GM03348 (cell line): ENCODE measurements at places on chromosomes 6 and 20.

- peak; percentile 77 for DNase-seq
These were observed 619 bp downstream of the RREB1 start for GRCh38 chr6:7108196-7108963.

DNA sequence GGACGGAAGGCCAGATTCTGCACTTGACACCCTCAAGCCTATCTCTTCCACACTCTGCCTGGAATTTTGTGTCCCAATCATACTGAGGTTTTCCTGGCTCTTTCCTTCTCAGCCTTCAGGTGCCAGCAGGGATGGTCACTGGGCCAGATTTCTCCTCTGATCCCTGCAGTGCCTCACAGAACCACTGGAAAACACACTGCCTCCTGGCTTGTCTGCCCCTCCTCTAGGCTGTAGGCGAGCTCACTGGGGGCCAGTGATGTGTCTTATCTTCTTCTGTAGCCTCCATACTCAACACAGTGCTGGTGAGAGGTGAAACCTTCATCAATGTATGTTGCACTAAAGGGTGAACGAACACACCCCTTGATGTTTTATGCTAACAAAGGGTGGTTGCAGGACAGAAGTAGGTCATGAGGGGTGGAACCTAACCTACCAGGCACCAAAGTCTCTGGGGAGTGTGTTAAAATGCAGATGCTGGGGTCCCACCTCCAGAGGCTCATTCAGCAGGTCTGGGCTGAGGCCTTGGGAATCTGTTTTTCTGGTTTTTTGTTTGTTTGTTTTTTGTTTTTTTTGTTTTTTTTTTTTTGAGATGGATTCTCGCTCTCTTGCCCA lies 80.3 kb downstream of the CDH26 start:
- DNase-seq: no peak

DNA sequence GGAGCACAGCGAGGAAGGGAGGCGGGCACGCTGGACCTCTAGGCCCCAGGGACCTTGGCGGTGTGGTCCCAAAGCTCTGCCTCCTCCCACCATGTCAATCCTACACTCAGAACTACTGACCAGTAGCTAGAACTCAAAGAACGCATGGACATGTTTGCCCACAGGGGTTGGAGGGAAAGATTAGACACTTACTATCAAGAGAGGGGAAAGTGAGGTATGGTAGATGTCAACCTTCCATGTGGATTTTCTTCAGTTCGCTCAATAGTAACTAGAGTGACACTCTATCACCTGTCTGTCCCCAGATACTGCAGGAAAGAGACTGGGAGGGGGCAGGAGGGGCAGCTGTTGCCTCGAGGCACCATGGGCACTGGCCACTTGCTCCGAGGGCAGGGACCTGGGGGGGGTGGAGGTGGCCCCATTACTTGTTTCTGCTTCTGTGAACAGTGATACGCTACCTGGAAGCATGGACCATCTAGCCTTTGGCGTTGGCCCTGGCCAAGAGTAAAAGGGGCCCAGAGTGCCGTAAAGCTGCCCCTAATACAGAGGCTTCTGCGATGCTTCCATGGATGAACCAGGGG lies 912 bp upstream of the DIDO1 start:
- no peak for DNase-seq

- DNase-seq: no peak
These were observed 45.2 kb downstream of the BCKDHB start for GRCh38 chr6:80151635-80152034.

GRCh38 chr6:90264561-90264960 lies 32.1 kb downstream of the BACH2 start:
- no peak for DNase-seq

DNA sequence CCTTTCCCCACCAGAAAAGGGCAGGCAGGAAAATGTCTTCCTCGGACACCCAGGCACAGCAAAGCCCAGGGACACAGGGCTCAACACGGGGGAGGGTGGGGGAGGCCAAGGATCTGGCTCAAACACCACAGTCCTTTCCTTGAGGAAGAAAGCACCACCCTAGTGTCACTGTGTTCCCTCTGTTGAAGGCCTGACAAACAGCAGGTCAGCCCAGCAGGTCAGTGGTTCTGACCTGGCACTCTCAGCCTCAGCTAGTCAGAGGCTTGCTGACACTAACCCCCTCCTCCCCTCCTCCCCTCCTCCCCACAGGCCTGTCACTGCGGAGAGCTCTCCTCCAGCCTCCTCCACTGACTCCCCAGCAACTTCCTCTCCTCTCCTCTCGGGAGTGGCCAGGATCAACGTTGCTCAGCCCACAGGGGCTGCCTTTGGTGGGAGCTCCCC lies 239.6 kb downstream of the LRFN2 start:
- DNase-seq: no peak

DNA sequence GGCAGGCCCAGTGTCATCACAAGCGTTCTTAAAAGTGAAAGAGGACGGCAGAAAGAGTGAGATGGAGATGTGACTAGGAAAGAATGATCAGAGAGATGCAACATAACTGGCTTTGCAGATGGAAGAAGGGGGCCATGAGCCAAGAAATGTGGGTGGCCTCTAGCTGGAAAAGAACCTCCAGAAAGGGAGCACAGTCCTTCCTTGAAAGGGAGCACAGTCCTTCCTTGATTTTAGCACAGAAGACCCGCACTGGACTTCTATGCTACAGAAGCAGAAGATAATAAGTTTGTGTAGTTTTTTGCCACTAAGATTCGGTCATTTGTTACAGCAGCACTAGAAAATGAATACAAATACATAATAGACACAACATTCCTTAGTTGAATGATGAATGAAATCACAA lies 7.0 kb upstream of the LZTS3 start:
- DNase-seq: no peak

GRCh38 chr20:22389836-22390542 lies 194.4 kb downstream of the FOXA2 start:
- DNase-seq: no peak

- DNase-seq: peak; percentile 55
These were observed 189.5 kb downstream of the IBTK start for GRCh38 chr6:82057846-82058554.

DNA sequence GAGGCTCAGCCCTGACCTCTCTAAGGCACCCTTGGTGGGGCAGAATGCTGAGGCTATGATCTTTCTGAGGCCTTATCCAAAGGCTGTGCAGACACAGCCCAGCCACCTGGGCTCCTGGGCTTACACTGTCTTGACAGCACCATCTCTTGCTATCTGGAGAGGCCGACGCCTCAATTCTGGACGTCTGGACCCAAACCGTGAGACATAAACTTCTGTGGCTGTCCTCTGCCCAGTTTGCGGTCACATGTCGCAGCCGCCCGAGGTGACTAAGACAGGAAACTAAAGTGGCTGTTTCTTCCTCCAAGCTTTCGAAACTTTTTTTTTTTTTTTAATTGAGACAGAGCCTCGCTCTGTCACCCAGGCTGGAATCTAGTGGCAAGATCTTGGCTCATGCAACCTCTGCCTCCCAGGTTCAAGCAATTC lies 49.3 kb downstream of the PRR18 start:
- DNase-seq: no peak

DNA sequence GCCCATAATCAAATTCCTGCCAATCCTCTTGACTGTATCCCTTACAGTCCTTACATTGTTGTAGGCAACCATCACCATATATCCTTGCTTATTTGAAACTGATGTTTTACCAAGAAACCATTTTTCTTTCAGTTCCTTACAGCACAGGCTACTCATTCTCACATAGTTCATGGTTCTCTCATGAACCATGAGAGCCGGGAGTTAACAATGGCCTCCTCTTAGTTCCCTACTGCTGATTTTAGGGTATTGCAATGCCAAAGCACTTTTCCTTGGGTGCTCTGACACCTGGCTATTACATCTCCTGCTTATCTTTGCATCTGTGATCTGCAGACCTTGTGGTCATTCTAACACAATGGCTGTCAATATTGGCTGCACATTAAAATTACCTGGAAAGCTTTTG lies 133.4 kb downstream of the MYB start:
- no peak for DNase-seq

GRCh38 chr6:109488001-109488400 lies 5.0 kb upstream of the ZBTB24 start:
- no peak for DNase-seq

DNA sequence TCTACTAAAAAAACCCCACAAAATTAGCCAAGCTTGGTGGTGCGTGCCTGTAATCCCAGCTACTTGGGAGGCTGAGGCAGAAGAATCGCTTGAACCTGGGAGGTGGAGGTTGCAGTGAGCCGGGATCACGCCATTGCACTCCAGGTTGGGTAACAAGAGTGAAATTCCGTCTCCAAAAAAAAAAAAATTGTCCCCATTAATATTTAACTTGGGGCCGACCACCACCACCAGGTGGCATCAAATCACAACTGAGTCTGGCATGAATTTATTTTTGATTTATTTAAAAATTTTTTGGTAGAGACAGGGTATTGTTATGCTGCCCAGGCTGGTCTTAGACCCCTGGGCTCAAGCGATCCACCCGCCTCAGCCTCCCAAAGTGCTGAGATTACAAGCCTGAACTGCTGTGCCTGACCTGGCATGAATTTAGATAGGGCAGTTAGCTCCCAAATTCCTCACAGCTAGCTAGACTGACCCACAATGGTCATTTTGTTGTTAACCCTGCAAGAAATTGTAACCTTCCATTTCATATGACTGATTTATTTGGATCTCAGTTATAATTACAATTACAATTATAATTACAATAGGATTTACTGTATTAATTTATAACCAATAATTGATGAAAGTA lies 17.1 kb upstream of the BEND3 start:
- DNase-seq: peak; percentile 32

- peak; percentile 19 for DNase-seq
These were observed 23.0 kb upstream of the IL17A start for GRCh38 chr6:52162940-52163908.

GRCh38 chr6:36685926-36686667 lies 7.6 kb downstream of the CDKN1A start:
- DNase-seq: no peak

DNA sequence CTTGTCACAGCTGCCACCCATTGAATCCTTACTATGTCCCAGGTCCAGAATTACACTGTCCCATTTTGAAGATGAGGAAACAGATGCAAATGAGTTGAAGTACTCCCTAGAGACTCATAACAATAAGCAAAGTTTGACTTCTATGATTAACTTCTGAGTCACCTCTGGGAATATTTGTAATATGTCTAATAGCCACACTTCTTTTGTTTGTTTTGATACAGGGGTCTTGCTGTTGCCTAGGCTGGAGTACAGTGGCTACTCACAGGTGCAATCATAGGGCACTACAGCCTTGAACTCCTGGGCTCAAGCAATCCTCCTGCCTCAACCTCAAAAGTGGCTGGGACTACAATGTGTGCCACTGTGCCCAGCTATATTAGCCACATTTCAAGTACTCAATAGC lies 11.4 kb upstream of the SOX12 start:
- no peak for DNase-seq

DNA sequence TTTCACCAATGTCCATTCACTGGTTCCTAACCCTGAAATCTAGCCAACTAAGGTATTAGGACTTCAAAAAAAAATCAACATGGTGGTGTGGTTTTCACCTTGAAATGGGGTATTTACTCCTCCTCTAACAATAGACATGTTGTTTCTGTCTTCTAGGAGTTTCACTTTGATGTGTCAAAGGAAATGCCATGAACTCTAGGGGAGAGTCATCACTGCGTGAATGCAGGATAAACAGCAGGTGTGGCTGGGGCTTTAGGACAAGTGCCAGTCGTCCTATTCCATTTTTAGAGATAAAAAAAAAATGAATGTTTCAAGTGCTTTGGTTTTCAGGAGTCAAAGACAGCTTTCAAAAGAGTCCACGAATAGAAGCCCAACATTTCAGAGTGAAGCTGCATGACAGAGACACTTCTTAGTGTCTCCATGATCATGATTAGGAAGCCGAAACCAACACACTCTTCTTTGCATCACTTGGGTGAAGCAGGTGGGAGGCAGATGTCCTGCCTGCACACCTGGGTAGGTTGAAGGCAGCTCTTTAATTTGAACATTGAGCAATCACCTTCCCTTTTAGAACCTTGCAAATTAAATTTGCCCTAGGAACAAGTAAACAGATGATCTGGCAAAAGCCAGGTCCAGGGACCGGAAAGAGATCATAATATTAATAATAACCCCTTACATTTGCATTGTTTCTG lies 328.5 kb upstream of the PRDM1 start:
- no peak for DNase-seq

DNA sequence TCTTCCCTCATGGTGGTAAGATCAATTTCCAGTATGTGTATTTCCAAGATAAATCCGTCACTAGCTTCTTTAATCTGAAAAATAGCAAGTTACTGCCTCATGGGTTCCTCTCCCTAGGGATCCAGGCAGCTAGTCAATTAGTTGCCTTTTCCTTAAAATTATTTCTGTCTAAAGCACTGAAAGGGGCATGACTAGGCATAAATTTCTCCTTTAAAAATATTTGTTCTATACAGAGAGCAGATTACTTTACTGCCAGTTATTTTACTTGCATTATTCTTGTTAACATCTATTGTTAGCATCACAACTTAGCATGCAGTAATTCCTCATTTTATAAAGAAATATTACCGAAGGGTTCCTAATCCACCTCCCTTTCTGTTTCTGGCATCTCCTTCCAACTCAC lies 1.4 kb downstream of the MTCL3 start:
- no peak for DNase-seq

GRCh38 chr6:104527761-104528415 lies 331.8 kb downstream of the HACE1 start:
- peak; percentile 13 for DNase-seq

GRCh38 chr6:117918454-117918853 lies 11.4 kb downstream of the SLC35F1 start:
- no peak for DNase-seq

DNA sequence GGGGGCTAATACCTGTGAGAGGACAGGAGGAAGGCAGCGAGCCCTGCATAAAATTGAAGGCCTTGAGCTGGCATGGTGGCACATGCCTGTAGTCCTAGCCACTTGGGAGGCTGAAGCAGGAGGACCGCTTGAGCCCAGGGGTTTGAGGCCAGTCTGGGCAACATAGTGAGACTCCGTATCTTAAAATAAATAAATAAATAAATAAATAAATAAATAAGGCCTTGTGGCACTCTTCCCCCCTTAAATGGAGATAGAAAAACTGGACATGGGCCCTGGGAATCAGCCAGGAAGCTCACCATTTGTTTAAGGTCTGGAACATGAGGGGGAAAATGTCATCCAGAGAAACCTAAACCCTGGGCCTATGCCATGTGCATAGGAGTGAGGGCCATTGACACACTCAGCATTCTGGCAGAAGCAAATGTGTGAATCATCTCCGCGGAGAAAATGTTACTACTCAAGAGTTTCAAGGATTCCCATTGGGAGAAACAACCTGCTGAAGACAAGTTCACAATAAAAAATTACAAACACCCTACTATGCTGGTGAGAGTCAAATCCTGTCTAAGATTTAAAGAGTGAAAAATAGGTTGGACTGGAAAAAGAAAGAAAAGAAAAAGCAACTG lies 51.9 kb upstream of the UBR2 start:
- peak; percentile 39 for DNase-seq
